ENCODE measurements at places on chromosomes 12 and 14.

DNA sequence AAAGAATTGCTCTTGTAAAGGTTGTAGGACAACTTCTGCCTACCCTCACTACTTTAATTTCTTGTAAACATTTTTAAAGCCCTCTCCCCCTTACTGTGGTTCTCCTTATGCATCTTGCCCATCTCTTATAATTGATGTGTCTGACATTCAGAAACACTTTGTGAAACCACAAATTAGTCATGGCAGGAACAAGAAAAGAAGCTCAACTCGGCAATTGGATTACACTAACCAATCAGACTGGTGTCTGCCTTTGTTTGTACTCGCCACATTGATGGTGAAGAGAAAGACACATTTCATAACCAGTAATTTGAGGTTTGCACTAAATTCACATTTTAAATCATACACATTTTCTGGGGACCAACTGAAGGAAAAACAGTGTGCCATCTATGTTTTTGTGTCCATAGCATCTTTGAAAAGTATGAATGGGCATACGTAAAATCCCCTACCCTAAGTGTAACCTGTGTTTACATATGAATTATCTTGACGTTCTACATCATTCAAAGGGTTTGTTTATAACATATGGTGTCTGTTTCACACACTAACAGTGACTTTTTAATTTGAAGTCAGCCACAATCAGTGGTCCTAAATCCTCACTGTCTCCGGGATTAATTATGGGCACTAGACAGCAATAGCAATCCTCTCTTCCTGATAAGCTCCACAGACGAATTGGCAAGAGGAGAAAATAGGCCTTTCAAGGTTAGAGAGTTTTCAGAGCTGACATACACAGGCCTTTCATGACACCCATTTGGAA, 49.9 kb downstream of the OTX2 start:
- no peak for DNase-seq

DNA sequence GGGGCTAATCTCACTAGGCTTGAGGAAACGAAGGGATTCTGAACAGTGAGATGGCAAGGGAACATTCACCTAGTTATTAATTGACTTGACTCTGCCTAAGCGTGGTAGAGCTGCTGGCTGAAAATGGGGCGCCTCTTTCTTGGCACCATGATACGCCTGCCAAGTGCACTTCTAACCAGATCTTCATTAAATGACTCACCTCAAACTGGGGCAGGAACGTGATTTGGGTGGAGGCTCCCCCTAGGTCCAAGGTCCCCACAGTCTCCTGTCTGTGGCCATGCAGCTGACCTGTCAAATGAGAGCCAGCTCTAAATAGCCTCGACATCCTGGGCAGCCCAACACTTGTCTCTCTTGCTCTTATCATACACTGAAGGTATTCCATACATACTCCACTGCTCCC, 26.0 kb downstream of the COQ6 start:
- no peak for DNase-seq

- DNase-seq, result no peak
These were observed 32.1 kb upstream of the SLC38A1 start for GRCh38 chr12:46300910-46301309.

DNA sequence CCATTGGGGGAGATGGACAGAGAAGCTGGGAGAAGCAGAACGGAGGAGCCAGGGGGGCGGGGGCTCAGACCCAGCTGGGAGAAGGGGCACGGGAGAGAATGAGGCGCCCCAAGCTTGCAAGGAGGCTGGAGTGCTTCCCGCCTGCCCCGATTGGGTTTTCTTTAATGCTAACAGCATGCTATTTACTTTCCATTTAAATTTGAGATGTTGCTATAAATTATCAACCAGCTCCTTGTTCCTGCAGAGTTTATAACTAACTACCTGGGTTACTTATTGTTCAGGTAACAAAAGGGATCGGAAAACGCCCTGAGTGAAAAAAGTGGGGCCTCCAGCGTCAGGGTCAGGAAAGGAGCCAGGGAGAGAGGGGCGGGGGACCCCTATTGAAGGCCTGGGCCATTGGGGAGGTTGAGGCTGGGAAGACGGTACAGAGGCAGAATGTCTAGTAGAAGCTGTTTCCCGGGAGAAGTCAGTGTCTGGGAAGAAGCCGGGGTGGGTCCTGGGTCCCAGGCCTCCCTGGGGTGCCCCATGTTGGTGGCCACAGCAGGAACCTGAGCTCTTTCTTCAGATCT, 2.5 kb downstream of the HNF1A start:
- no peak for DNase-seq

DNA sequence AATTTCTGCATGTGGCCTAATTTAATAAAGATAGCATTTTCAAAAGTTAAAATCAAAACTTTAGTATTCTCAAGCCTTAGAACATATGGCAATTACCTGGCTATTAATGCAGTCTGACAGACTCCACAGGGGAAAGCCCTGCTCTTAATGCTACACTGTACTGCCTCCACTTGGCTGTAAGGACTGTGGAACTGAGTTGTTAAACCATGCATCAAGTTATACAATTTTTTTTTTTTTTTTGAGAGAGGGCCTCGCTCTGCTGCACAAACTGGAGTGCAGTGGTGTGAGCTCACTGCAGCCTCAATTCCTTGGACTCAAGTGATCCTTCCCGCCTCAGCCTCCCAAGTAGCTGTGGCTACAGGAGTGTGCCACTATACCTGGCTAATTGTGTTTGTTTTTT, 19.0 kb upstream of the NDUFA12 start:
- DNase-seq, result no peak

GRCh38 chr14:78968265-78968664, 798.1 kb downstream of the NRXN3 start:
- DNase-seq, result no peak

- DNase-seq, result no peak
These were observed 21.4 kb downstream of the SLC38A2 start for GRCh38 chr12:46351138-46351537.

DNA sequence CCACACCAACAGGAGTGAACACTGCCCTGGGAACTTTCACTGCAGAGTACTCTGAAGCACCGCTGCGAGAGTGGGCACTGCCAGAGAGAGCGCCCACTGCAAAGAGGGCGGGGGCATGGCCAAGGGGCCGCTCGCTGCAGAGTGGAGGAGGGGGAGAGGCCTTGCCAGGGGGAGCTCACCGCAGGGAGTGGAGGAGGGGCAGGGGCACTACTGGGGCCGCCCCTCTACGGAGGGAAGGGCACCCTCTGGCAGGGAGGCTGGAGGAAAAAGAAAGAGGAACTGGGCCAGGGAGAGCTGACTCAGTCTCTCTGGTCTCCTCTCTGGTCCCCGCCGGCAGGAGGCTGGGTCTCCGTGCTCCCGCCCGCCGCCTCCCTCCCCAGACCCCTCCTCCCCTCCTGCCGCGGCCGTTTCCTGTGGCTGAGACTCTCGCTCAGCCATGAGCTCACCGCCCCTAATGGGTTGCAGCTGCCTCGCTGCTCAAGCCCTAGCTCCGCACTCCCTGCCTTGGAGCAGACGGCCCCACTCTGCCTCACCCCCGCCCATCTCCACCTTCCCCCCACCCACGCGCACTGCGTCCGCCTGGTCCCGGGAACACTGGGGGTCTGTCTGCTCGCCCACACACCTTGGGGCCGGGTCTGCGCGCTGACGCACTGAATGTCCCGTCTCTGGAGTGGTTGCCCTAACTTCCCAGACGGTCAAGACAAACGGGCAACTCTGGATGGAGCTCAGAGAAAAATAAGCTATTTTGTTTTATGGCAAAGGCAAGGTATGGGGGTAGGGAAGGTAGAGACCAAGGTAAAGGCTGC, 1.3 kb downstream of the ARHGEF40 start:
- no peak for DNase-seq
